CD4-positive, alpha-beta T cell treated with Interleukin-4 for 4 hours (primary cell): ENCODE measurements at places on chromosomes 4 and X.
A peak's percentile ranks its signal among the peaks of the same experiment; 100 is the strongest.

DNA sequence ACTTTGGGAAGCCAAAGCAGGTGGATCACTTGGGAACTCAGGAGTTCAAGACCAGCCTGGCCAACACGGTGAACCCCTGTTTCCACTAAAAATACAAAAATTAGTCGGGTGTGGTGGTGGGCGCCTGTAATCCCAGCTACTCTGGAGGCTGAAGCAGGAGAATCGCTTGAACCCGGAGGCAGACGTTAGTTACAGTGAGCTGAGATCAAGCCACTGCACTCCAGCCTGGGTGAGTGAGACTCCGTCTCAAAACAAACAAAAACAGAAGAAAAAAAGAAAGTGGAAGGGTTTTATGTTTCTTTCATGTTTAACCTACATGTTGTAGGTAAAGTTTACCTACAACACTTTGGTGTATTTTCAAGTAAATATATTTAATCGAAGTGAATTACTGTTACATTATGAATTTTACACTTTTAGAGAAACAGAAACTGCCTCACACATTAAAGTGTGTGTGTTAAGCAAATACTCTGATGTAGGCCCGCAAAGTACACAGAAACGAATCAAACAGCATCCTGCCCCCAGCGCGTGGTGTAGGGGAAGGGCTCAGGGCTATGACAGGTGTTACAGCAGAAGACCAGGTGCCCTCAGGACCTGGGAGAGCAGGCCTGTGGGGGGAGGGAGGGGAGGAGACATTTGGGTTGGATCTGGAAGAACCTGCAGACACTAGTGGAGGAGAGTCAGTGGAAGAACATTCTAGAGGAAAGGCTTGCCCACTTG, 39.0 kb downstream of the PTTG2 start:
- no peak for DNase-seq

DNA sequence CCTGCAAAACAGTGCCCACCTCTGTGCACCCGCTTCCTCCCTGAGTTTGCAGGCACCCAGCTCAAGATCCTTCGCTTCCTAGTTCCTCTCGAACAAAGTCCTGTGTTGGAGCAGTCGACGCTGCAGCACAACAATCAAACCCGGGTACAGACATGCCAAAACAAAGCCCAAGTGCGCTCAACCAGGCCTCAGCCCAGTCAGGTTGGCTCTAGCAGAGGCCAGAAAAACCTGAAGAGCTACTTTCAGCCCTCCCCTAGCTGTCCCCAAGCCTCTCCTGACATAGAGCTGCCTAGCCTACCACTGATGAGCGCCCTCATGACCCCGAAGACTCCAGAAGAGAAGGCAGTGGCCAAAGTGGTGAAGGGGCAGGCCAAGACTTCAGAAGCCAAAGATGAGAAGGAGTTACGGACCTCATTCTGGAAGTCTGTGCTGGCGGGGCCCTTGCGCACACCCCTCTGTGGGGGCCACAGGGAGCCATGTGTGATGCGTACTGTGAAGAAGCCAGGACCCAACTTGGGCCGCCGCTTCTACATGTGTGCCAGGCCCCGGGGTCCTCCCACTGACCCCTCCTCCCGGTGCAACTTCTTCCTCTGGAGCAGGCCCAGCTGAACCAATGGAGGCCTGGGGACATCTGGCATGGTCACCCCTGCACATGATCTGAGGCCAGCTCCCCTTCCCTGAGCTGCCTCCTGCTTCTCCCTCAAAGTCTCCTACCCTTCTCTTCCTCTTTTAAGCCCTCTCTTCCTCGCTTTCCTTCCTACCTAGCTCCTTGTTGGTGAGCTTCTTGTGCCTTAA, 6.9 kb downstream of the APEX2 start:
- DNase-seq, result no peak

GRCh38 chr4:130147641-130148040, 1051.7 kb downstream of the C4orf33 start:
- no peak for DNase-seq

- DNase-seq, result no peak
Measured at GRCh38 chr4:17781300-17782287, at the start of gene FAM184B. TSS of gene FAM184B (minus strand) at chr4:17781621. CDS start at chr4:17781299, 322 bp downstream.

GRCh38 chr4:112130906-112131305, 14.3 kb upstream of the FAM241A start:
- DNase-seq, result no peak

DNA sequence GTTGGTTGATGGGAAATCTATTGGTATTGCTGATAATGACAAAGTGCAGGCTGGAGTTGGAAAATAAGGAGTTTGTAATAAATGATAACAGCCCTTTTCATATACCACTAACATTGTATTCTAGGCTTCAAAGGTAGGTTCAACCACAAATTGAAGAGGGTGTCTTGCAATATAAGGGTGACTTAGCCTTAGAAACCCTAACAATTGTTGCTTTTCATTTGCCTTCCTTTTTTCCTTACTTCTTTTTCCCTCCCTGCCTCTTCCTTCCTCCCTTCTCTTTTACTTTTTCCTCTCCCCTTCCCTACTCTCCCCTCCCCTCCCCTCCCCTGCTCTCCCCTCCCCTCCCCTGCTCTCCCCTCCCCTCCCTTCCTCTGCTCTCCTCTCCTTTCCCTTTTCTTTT, 10.9 kb upstream of the AGA start:
- no peak for DNase-seq

DNA sequence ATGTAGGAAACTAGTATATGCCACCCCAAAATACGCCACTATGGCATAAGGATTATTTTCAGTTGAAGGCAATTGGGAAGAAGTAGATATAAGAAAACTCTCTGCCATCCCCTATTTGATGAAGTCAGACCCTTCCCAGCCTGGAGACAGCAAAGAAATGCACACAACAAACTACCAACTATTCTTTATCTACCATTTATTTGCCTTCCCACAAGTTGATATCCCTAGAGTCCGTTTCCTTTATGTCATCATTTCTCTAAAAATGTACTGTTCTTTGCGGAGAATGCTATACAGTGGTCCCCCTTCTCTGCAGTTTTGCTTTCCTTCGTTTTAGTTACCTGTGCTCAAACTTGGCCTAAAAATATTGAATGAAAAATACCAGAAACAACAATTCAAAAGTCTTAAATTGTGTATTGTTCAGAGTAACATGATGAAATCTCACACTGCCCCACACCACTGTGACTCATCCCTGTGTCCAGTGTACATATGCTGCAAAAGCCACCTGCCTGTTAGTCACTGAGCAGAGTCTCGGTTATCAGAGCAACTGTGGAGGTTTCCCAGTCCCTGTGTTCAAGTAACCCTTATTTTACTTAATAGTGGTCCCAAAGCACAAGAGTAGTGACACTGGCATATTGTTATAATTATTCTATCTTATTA, 152.3 kb downstream of the WDFY3 start:
- DNase-seq, result no peak

DNA sequence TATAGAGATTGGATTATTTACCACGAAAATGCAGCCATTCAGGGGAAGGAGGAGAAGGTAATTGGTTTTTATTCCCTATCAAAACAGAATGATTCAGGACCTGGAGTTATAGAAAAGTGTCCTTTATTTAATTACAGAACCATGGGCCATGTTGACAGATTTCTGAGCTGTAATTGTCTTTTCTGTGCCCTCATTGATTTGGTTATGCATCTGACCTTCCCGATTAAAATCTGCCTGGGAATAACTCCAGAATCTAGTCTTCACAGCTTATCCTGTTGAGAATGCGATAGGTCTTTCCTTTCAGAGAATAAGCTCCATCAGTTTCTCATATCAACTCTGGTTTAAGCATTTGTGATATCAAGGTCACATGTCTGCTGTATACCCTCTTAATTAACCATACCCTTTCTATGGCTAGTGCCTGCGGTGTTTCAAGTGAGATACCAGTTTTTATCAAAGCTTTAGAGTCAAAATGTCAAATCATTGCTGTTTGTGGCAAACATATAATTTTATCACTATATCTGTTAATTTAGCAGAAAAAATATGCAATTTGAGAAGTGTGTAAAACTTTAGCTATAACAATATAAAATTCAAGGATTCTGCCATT, 37.2 kb upstream of the ANK2 start:
- no peak for DNase-seq

DNA sequence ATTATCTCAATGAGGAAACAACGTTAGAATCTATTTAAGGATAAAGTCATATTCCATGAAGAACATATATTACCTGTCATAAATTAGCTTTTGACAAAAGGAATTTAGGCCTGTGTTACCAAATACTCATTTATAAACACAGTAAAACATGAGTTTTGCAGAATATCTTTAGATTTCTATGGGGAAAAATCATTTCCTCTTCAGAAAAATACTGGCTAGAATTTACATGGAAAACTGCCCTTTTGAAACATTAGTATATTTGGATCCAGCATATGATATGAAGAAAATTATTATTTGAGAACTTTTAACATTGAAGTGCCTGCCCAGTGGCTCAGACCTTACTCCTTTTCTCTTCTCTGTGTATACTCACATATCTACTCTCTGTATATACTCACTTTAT, 131.4 kb upstream of the NEIL3 start:
- DNase-seq, result no peak

DNA sequence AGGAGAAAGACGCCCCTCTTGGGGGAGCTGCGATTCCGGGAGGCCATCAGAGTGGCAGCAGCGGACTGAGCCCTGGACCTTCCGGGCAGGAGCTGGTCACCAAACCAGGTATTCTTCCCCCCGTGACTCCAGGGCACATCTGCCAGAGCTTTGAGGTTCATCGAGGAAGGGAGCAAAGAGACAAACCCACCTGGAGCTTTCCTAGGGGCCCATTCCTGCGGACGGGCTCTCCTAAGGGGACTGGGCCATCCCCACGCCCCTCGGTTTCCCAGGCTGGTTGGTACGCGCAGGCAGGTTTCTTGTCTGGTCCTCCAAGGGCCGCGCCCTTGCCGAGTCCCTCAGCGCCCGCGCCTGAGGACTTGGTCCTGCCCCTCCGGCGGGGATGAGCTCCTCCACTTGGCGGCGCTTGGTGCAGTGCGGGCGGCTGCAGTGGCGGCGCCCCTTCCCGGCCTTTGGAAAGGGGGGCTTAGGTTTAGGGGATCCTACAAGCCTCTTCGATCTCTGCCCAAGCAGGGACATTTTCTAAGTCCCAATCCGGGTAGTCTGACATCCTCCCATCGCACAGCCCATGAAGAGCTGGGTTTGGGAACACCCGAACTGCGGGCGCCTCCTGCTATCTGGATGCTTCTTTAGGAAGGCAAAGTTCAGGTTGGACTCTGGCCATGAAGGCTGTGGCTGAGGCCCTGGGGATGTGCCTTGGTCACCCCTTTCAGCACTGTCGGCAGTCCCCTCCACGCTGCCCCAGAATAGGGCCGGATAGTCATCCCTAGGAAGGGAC, 538 bp downstream of the STBD1 start:
- DNase-seq, result no peak

DNA sequence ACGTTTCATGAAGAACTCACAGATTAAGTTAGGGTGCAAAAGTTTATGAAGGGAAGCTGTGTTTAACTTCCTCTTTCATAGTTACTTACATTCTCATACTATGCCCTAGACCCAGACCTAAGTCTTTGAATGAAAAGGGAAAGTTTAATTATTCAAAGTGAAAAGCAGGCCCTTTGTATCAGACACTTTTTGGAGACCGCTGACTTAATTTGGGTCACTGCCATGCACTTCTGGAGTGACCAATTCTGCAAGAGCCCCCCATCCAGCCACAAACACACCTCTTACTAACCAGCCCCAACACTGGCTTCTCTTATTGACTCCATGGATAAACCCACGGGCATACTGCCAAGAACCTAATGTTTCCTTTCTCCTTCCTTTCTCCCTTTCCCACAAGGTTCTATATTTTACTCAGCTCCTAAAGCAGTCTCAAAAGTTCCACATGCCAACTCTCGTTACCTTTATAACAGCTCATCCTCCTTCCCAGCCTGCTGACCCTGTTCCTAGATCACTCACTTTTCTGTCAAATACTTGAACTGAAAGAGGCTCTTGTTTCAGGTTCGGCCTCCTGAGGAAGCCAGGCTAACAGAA, 34.5 kb downstream of the ABCE1 start:
- no peak for DNase-seq

- DNase-seq, result no peak
Measured at GRCh38 chr4:24794916-24795665, at the start of gene SOD3. TSS of gene SOD3 (plus strand) at chr4:24795573. CDS start at chr4:24799522, 3,949 bp downstream.

- DNase-seq, result no peak
Measured at GRCh38 chr4:147941373-147941772, 209.5 kb downstream of the ARHGAP10 start.

DNA sequence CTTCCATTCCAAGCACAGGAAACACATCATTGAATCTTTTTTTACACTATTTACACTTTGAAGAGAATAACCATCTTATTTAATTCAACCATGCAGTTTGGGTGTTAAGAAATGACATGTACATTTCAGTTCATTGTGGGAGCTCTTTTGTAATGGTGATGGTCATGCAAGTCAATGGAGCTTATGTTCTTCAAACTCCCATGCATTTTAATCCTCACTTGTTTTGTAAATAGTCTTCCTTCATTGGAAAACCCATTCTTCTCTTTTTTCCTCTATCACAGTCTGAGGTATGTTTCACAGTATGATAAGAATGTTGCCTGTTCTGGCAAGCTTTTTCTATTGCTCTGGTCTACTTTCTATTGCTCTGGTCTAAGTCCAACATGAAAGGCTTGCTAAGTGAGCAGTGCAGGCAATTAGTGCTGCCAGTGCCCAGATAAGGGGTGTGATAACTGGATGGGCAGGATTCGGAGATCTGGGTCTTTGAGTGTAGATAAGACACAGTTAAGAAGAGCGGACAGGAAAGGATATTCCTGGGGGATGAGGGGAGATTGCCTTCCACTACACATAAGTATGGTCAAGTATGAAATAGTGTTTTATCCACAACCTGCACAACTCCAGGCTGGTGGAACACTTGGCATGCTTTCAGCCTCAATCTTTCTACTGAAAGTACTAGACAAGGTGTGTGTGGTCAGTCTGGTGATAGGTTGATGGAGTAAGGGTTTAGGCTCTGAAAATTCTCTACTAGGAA, 17.1 kb downstream of the AFP start:
- DNase-seq, result no peak

GRCh38 chrX:140744085-140744484, 34.5 kb downstream of the LINC00632 start:
- DNase-seq, result peak; percentile 48
